ENCODE measurements at places on chromosomes 6 and 20.

DNA sequence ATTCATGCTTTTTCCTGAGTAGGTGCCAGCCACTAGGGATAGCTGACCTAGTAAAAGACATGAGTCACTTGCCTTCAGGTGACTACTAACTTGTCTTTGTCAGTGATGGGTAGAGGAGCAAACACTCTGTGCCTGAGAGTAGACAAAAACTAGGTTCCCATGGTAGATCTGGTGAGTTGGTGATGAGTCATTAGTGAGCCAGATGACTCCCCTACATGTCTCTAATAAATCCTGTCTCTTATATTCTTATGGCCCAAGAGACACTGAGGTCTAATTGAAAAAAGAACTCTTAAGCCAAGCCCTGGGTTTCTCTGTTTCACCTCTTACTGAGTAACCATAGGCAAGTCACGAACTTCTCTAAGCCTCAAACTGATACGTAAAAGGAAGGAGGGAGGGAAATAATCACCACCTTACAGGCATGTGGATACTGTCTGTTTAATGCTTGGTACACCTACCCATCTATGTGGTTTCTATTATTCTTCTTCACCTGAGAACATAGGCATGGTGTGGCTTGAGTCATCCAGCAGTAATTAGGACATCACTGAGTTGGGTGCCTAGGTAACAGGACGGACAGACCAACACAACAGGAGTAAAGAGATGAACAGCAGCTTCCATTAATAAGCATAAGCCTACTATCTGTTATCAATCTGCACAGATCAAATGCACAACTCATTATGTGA is 20.3 kb downstream of the TTPAL start:
- DNase-seq, result peak; percentile 15

GRCh38 chr6:35391240-35391968 is 49.0 kb downstream of the PPARD start:
- no peak for DNase-seq

- no peak for DNase-seq
Observed at GRCh38 chr20:32028647-32029372, 18.6 kb downstream of the CCM2L start.

DNA sequence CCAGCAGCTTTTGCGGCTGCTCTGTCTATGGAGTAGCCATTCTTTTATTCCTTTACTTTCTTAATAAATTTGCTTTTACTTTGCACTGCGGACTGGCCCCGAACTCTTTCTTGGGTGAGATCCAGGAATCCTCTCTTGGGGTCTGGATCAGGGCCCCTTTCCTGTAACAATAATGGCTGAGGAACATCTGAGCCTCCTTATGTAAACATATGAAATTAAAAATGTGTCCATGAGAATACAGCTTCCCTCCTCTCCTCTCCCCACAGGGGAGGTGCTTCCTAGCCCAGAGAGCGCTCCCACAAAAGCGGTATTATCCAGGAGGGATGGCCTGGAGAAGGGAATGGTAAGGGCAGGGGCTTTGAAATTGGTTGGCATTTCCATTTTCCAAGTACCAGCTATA is 81.1 kb downstream of the PSMG4 start:
- no peak for DNase-seq

DNA sequence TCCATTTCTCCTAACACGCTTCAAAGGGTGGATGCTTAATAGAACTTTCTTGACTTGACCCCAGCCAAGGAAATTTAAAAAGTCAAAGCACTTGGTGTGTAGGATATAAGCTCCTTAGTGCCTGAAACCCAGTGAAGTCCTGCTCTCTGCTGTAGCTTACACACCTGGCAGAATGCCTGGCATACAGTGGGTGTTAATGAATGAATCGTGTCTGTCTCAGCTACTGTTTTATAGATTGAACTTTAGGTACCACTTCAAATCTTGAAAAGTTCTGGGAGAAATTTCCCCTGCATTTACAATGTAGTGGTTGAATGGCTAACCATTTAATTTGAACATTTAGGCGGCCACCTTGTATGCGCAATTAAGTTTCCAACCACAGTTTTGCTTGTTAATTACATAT is 70.5 kb upstream of the ZNF217 start:
- DNase-seq, result no peak

DNA sequence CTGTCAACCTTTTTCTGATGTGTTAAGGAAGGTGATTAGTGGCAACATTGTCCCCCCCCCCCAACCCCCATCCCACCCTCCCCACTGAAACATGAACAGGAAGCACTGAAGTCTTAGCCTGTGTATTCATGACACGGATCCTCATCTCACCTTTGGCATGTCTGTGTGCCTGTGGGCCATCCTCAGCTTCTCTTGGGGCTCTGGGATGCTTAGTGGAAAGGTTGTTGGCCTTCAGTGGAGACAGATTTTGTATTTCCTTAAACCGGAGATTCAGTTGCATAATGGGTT is 93.6 kb downstream of the RREB1 start:
- no peak for DNase-seq

- DNase-seq, result no peak
Observed at GRCh38 chr20:62326559-62326958, 23.8 kb downstream of the ADRM1 start.

DNA sequence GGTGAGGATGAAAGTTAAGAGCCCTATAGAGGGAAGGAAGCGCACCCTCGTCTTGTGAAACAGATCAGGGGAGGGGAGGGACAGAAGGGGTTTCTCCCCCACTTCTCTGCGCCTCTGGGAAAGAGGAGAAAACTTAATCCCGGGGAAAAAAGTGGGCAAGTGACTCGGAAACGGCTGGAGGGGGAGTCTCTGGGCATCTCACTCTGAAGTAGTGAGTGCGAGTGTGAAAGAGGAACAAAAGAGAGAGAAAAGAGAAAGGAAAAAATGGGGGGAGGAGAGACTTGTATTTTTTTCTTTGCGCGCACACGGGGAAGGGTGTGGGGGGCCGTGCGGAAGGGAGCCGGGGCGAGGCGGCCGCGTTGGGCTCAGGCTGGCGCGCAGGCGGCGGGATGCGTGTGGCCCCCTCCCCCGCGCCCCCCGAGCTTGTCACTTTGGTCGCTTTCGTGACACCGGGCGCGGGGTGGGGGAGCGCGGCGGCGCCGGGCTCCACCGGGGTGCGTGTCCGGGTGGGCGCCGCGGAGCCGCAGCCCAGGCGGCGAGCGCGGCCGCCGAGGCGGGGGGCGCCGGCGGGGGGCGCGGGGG is 454 bp downstream of the L3MBTL3 start:
- no peak for DNase-seq

DNA sequence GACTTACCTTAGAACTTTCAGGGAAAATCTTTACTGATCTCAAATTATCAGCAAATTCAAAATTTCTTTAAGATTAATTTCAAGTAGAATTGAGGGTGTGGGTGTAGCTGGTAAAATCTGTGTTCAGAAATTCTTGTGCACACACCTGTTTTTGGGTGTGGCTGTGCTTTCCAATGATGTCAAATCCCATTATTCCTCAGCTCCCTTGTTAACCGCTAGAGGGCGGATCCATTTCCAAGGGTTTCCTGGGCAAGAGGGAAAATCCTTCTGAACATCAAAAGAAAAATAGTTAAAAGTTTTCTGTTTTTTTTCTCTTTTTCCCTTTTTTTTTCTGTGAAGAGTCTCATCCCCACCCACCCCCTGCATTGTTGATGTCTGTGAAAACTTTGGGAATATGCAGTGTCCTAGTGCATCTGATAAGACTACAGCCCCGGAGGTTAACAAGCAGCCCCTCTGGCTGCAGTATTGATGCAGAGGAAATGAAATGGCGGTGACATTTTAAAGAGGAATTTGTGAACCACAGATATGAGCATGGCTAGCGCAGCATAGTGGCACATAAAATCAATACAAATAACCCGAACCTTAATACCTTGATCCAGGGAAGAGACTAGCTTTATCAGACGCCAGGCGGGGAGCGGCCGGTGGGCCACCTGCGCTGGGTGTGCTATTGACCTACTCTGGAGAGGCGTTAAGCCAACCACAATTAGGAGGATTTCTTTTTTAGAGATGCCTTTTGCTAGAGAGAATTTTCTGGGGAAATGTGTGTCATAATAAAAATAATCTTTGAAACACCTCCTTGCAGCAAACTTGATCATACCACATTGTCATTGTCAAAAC is 130.9 kb downstream of the FOXA2 start:
- no peak for DNase-seq

DNA sequence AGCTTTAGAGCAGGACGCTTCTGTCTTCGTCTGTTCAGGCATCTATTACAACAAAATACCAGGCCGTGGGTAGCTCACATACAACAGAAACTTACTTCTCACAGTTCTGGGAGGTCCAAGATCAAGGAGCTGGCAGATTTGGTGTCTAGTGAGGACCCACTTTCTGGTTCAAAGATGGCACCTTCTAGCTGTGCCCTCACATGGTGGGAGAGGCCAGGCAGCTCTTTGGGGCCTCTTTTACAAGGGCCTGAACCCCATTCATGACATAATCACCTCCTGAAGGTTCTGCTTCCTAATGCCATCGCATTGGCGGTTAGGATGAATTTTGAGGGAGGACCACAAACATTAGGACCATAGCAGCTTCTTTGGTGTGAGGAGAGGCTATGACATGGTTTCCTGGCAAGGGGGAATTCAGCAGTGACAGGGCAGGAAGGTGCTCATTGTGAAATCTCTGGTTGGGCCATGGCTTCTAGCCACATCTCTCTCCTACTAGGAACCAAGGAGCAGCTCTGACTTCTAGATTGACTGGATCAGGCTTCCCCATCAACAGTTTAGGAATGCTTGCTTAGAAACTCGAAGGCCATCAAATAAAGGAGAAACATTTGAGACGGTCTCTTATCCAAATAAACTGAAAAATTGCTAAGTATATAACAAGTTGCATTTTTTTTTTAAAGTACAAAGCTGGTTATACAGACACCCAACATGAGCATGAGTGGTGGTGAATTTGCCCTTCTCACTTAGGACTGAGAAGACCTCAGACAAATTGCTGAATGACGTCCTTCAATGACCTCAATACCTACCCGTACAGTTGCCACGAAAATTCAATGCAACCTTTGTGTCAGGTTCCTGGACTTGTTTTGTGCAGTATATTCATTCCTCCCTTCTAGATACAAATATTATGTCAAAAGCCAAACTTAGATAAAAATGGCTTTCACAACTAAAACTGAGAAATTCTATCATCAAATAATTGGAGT is 140.7 kb downstream of the ZDHHC14 start:
- DNase-seq, result no peak

DNA sequence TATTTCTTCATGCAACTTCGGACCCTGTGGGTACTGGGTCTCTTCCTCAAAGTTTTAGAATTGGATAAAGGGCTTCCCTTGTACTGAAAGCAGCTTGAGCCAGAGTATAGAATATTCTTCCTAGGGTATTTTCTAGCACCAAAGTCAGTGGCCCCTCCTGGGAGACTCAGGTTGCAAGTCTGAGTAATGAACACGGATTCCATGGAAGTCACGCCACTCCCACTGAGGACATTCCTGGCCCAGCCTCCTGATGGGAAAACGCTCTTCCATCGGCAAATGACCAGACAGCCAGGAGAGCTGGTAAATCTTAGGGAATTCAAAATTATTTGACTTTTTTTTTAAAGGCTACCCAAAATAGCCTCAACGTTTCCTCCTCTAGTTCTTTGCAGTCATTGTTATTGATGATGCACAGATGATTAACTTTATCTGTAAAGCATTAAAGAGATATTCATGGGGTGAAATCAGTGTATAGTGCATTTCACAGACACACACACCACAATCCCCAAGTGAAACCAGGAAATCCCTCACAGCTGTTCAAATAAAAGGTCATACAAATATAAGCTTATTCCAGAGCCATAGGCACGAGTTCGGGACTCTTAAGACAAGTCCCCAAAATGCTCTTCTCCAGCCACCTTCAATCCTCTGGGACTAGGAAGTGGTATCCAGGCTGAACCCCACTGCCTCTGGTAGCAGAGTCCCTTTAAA is 248.8 kb downstream of the SOD2 start:
- DNase-seq, result no peak

DNA sequence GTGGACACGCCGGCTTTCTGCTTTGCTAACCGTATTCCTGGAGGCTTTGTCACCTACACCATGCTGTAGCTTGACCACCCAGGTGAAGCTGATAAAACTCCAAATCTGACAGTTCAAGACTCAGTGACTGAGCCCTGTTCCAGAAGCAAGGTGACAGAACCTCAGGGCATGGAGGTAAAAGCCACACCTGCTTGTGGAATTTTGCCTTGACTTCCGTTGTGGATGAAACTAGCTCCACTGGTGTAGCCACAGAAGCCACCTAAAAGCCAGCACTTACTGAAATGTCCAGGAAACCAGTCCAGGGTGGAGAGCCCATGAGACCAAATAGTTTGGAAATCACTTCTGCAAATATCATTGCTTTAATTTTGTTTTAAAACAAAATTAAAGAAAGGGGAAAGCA is 11.0 kb downstream of the CST8 start:
- no peak for DNase-seq

- DNase-seq, result no peak
Observed at GRCh38 chr6:94680669-94681212, 896.6 kb upstream of the MANEA start.

DNA sequence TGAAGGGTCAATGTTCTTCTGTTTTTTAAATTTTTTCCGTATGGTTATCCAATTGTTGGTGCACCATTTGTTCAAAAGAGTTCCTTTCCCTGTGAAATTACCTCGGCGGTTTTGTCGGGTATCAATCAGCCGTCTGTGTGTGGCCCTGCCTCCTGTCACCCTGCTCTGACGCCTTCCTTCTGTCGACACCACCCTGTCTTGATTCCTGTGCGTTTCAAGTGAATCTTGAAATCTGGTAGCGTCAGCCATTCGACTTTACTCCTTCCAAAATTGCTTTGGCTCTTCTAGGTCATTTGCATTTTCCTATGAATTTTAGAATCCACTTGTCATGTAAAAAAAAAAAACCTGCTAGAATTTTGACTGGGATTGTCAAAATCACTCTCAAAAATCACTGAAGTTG is 181.1 kb downstream of the CDH4 start:
- DNase-seq, result no peak

DNA sequence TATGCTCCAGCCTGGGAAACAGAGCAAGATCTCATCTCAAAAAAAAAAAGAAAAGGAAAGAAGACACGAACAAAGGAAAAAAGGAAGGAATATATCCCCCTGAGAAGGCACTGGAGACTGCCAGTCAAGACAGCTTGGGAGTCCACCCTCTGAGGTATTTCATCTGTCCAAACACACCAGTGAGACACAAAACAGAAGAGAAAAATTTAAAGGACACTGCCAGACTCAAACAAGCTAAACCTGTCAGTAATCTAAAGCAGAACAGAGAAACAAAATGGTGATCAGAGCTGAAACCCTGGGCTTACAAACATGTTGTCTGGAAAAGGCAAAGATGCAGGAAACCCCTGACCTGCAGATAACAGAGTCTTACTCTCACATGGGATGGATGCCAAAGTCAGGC is 114.9 kb downstream of the DCDC2 start:
- DNase-seq, result no peak

DNA sequence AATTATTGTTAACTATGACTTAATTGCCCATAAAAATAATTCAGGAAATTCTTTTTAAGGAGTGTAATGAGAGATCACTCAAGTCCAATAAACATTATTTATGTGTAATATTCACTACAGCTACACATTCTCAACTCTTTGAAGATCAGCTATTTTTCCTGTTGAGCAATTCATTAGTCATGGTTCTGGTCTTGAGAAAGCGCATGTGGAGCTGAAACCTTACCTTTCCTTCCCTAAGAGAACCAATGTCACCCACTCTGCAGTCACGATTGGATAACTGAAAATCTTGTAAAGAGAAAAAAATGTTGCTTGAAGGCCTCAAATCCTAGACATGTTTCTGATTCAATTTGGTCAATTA is 736.9 kb upstream of the MARCKS start:
- DNase-seq, result no peak
